Stimulated activated CD8-positive, alpha-beta memory T cell treated with anti-CD3 and anti-CD28 coated beads, Interleukin-2, amount 100 ng/mL, for 48 hours (primary cell): ENCODE measurements at places on chromosomes 2 and 18.

GRCh38 chr2:69428981-69429380 lies 8.3 kb downstream of the NFU1 start:
- no peak for DNase-seq

- DNase-seq = no peak
Measured at GRCh38 chr2:196080526-196080925, 11.9 kb upstream of the DNAH7 start.

- DNase-seq = no peak
Measured at GRCh38 chr18:5879479-5879882, 15.8 kb downstream of the TMEM200C start.

DNA sequence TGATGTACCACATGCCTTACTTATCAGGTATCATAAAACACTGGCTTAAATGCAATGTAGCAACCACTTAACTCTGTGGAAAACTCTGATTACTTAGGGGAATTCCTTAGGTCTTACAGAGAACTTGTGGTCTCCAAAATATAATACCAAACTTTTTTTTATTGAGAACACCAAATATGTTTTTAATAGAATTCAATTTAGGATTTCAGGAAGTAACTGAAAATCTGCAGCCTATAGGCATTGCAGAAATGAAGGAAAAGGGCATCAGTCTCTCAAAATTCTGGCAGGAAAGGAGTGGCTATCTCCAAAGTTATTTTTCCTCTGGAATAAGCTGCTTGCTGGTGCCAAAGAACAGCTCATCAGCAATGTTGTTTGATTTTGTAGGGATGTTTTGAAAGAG lies 105.3 kb upstream of the UGP2 start:
- DNase-seq = no peak

GRCh38 chr2:54310961-54311360 lies 54.9 kb upstream of the TSPYL6 start:
- DNase-seq = no peak

GRCh38 chr2:66466433-66466832 lies 31.5 kb downstream of the MEIS1 start:
- no peak for DNase-seq

DNA sequence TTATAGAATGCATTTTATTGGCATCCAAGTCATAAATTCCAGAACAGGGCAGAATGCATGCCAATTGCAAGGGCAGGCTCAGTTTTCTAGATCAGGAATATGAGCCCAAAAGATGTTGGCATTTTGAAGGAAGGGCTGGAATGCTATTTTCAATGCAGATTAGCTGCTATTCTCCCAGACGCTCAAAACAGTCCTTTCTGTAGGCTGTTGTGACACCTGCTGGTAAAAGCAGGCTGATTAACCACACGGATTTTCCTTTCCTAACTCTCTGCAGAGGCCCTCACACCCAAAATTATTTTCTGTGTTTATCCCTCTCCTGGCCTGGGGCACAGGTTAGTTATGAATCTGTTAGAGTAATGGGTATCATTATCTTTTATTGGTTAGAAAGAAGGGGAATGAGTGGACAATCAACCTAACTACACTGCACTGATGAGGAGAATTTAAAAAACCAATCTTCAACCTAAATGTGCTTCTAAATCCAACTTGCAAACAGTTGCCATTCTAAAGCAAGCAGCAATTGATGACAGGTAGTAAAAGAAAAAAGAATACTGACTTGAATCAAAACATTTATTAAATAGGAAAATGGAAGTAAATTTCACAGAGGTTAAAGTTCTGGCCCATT lies 94.0 kb downstream of the PLA2R1 start:
- DNase-seq = no peak

DNA sequence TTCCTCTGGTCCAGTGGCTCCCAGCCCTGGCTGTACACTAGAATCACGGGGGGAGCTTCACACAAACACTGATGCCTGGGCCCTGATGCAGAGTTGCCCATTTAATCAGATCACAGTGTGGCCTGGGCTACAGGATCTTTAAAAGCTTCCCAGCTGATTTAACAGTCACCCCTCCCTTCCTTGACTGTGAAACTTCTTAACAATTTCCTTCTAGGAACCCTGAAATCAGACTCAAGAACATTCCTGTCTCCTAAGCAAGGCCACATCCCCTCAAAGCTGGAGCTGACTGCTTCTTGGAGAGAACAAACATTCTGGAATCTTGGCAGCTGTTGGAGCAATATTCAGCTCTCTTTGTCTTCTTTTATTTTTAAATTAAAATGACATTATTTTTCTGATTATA lies 88.7 kb downstream of the ADD2 start:
- no peak for DNase-seq

- no peak for DNase-seq
Measured at GRCh38 chr18:6109743-6110142, 214.4 kb upstream of the TMEM200C start.

DNA sequence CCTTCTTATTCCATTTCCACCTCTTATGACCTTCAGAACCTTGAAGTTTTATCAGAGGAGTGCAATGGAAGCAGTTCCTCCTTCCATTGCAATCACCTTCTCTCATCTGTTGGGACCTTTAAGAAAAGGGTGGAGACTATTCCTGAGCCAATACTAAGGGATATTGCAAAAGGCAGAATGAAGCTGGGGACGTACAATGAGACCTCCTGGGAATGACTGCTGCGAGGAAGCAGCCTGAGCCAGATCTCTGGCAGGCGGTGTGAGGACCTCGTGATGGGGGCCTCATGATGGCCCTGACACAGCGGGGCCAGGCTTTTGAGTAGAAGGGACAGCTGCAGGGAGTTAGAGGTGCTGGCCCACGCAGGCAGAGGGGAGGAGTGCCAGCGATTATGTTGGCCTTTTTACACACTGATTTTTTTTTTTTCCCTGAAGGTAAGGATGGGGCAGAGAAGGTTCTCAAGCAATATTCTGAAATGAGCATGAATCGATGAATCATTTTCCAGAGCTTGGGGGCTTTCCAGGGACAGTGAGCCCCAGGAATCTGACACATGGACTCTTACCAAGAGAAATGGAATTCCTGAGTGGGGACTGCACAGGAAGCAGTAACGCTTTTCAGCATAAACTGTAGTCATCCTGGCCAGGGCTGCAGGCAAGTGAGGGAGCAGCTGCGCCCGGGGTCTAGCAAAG lies 40.0 kb upstream of the LAPTM4A start:
- no peak for DNase-seq

- no peak for DNase-seq
Measured at GRCh38 chr2:73818296-73818695, 10.5 kb upstream of the STAMBP start.

GRCh38 chr2:128444121-128444771 lies 125.6 kb upstream of the HS6ST1 start:
- no peak for DNase-seq

GRCh38 chr2:8654483-8654882 lies 27.4 kb upstream of the ID2 start:
- no peak for DNase-seq

GRCh38 chr2:19073522-19073921 lies 284.9 kb downstream of the OSR1 start:
- no peak for DNase-seq

DNA sequence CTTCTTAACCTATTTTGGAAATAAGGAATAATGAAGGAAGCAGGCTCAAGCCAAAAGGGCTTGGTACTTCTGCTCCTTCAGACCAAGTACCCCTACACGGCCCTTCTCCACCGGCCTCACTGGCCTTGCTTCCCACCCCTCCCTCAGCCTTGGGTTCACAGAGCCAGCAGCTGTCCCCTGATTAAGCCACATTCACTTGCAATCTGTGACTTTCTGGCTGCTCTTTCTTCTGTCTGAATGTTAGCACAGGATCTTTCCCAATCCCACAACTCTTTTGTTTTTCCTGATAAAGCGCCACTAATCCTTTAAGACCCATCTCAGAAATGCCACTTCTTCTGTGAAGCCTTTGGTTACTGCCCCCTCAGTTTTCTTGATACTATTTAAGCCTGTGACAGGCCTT lies 52.4 kb downstream of the REEP1 start:
- DNase-seq = no peak

- no peak for DNase-seq
Measured at GRCh38 chr18:79987566-79987965, 797 bp downstream of the TXNL4A start.

GRCh38 chr2:68103709-68104055 lies 40.9 kb upstream of the C1D start:
- DNase-seq = no peak

- no peak for DNase-seq
Measured at GRCh38 chr18:63427558-63427957, 5.3 kb upstream of the VPS4B start.

GRCh38 chr18:59744271-59744721 lies 47.1 kb upstream of the CCBE1 start:
- DNase-seq = no peak
